Anterior cingulate cortex (tissue), 58 donors: ENCODE measurements at places on chromosomes 6 and 20.
A peak's percentile ranks its signal among the peaks of the same experiment; 100 is the strongest.

GRCh38 chr20:61819921-61820825 lies 245.5 kb downstream of the TAF4 start:
- DNase-seq, result no peak

DNA sequence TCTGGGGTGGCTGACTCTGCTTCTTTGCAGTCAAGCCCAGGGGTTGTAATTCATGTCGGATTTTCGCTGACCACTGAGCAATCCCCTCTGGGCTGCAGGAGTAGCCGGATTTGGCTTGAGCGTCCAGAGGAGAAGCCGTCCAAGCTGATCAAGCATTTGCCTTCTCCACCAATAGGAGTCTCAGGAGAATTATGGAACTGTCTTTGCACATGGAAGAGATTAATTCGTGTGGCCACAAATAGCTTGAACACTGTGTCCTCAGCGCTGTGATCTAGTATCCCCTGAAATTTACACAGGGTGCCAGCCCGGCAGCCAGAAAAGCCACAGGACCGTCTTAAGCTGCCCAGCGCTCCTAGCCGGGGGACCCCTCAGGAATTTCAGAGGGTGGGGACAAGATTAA lies 37.1 kb downstream of the EYA2 start:
- DNase-seq, result no peak

GRCh38 chr6:41649596-41649995 lies 11.3 kb downstream of the MDFI start:
- no peak for DNase-seq

DNA sequence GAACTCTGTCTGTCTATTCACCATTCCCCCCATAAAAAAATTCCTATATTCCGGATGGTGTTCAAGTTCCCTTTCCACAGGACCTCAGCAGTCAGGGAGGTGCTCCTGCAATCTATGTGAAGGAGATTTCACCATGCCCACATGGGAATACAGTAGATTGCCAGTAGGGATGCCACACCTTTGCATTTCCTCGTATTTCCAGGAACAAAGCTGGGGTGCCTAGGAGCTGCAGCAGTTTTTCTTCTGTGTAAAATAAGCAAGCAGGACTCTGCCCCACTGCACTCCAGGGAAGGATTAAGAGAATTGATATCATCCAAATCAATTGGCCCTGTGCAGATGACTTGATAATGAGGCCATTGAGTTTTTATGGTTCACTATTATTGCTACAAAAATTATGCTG lies 7.4 kb upstream of the KIF16B start:
- DNase-seq, result no peak

DNA sequence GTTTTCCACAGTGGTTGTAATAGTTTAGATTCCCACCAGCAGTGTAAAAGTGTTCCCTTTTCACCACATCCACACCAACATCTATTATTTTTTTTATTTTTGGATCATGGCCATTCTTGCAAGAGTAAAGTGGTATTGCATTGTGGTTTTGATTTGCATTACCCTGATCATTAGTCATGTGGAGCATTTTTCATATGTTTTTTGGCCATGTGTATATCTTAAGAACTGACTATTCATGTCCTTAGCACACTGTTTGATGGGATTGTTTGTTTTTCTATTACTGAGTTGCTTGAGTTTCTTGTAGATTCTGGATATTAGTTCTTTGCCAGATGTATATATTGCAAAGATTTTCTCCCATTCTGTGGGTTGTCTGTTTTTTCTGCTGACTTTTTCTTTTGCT lies 820.1 kb downstream of the TENT5A start:
- DNase-seq, result no peak

DNA sequence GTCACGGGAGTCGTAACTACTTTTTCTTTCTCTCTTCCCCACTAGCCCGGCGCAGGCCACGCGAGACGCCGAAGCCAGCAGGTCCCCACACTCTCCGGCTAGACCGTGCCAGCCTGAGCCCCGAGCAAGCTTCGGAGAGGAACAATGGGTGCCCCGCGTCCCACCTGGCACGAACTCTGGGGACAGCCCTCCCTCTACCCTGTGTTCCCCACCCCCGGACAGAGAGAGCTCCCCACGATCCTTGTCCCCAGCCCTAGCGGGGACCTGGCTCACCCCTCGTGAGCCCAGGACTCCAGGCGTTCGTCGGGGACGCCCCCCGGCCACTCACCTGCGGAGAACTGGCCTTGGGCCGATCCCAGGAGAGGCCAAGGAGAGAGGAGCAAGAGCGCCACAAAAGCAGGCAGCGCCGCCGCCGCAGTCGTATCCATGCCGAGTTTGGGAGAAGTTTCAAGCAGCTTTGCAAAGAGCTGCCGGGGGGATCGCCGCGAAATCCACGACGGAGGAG lies 416 bp downstream of the PTPRK start:
- peak; percentile 39 for DNase-seq

GRCh38 chr20:22819112-22819511 lies 216.0 kb upstream of the SSTR4 start:
- no peak for DNase-seq

GRCh38 chr6:31168606-31169005 lies 1.9 kb downstream of the POU5F1 start:
- no peak for DNase-seq

- no peak for DNase-seq
These were observed 23.5 kb upstream of the MAP3K7 start for GRCh38 chr6:90610301-90610750.
